ENCODE measurements at places on chromosomes 12 and 14. TPM values are rescaled to one million over a fixed set of nuclear protein-coding genes. Genes with fewer than 3 reads are reported as not detected.

The ASPG gene
- total RNA-seq = 0.87 TPM

The KSR2 gene
- total RNA-seq = 0.30 TPM

The CDC42BPB gene
- total RNA-seq = 78.7 TPM

The GPR84 gene
- not detected for total RNA-seq

The OR6C2 gene
- total RNA-seq = not detected

The LYZ gene
- not detected for total RNA-seq

The VRTN gene
- 18.6 TPM for total RNA-seq

The ESRRB gene
- 1.2 TPM for total RNA-seq

The EFS gene
- 74.3 TPM for total RNA-seq

The OR4K15 gene
- not detected for total RNA-seq

The AMIGO2 gene
- total RNA-seq = 1.7 TPM

The MYBPC1 gene
- total RNA-seq = not detected

DNA sequence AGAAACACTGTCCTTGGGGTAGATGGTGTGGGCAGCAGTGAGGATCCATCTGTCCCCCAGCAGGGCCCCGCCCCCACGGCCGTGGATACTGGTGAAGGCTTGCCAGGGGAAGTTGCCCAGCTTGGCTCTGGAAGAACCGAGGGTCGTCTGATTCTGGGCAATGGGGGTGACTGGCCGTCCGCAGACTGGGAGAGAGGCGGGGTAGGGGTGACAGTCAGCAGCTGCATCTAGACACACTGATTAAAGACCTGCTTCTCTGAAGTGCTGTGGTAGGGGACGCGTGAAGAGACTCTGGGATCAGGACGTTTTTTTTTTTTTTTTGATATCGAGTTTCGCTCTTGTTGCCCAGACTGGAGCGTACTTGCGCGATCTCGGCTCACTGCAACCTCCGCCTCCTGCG, 4.7 kb upstream of the C1R start:
- no peak for DNase-seq

DNA sequence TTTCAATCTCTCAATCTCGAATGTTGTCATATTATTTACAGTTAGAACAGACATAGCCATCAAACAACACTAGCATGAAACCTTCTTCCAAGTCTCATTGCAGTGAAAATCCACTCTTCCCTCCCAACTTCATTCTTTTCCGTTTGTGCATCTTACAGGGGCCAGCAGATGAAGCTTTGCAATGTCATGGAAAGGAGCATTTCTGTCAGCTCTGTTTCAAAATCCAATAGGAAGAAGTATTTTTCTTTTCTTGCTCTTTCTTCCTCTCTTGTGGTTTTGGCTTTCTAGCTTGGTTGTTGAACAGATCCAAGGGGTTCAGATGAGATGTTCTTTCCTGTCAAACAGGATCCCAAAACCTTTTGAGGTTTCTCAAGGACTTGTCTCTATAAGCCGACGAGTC, 416.6 kb downstream of the AEBP2 start:
- no peak for DNase-seq

- no peak for DNase-seq
Observed at GRCh38 chr14:58749066-58749669, 111.4 kb downstream of the DACT1 start.

DNA sequence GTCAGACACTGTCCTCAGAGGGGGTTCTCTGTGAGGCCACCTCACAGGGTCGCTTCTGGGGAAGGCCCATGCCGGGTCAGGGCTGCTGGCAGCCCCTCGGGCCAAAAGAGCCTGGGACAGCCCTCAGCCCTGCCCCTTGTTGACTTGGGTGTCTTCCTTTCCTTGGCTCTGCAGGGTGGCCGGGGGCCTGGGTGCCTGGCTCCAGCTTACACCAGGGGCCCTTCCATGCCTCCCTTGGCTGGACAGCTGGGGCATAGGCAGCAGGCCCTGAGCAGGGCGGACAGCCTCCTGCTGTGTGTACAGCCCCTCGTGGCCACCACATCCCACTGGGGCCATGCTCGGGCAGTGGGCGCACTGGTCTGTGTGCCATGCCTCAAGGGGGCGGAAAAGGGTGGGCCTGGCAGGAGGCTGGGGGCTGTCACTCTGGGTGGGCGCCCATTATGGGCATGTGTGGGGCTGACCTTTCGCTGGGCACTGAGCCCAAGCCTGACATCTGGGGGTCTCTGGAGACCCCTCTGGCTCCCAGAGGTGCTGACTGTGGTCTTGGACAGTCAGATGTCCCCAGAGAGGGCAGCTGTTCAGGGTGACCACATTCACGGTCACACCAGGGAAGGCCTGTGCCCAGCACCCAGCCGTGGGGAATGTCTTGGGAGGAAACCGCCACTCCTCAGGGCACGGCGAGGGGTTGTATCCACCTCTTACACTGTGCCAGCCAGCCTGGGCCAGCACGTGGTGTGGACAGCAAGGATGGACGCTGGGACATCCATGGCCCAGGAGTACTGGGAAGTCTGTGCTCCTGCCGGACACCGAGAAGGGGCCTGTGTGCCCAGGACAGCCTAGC, 313.3 kb downstream of the TMEM121 start:
- DNase-seq = no peak

DNA sequence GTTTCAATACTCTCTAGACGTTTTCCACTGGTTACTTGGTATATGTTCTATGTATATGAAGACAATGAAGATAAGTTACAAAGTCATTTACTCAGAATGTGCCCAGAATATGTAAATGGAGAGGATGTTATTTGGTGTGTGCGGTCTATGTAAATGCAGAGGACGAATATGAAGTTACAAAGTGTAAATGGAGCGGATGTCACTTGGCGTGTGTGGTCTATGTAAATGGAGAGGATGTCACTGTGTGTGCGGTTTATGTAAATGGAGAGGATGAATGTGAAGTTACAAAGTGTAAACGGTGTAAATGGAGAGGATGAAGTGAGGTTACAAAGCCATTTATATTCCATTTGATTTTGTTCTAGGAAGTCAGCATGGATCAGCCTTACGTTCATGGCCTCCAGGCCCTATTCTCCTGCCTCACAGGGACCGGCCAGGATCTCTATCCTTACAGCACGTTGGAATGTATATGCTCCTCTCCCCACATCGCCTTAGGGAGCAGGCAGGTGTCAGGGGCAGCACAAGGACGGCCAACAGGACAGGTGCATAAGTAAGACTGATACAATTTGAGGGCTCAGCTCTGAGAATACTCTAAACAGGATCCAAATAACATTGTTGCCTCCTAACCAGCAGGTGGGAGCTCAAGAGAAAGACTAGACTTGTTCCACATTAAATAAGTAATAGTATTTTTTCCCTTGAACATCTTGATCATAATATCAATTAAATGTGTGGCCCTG, 42.4 kb downstream of the GLRX5 start:
- no peak for DNase-seq

- DNase-seq = no peak
Observed at GRCh38 chr12:50402264-50403000, 1.7 kb downstream of the LARP4 start.

GRCh38 chr12:48180424-48180823, 3.0 kb upstream of the CCDC184 start:
- DNase-seq = no peak

DNA sequence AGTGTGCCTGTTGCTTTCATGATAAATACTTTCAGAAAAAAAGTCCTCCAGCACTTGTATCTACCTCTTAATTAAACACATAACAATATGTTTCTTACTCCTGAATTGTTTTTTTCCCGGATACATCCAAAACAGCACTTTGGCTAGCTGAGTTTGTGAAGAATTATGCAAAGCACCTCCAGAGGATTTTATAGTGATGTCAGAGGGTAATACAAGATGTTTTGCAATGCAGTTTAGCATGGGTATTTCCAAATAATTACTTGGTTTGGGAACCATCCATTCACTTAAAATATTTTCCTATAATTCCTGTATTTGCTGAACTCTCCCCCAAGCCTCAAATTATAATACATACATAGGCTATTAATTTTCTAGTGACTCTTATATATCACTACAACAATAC, 37.7 kb upstream of the DBX2 start:
- no peak for DNase-seq

DNA sequence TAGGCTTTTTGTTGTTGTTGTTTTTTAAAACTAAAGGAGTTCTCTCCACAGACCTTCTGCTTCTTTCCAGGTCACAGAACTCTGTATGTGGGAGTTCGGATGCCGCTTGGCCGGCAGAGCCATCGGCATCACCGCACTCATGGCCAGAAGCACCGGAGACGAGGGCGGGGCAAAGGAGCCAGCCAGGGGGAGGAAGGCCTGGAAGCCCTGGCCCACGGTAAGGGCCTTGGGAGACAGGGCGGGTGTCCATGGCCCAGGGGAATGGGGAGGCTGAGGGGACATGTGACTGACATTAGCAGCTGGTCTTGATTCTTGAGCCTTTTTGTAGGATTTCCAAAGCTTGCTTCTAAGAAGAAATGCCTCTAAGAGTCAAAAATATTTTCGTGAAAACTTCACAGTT, 26.2 kb downstream of the SLC4A8 start:
- DNase-seq = no peak

DNA sequence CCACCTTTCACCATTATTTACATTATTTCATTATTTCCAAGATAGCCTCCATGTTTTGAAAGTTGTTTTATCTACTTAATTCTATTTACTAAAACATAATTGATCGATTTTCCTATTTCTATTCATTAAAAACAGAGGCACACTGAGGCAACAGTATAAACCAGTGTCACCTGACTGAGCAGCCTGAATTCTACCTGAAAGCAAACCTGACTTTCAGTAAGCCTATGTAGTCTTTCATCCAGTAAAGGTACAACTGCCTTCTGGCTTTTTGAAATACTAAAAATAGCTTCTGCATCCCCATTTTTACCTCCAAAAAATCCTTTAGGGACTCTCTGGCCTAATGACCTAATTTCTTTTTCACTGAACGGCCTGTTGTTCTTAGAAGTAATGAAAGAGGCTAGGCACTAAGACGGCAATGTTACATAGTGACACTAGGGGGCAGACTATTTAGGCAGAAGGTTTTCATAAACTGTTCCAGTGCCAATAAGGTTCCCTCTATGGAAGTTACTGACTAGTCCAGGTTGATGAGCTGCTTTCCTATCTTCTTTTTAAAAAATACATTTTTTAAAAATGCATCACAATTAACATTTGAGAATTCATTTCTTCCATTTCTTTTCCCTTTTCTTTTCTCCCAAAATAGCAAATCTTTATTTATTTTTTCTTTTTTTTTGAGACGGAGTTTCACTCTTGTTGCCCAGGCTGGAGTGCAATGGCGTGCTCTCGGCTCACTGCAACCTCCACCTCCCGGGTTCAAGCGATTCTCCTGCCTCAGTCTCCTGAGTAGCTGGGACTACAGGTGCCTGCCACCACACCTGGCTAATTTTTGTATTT, 17.5 kb downstream of the ANAPC5 start:
- DNase-seq = peak; percentile 72

DNA sequence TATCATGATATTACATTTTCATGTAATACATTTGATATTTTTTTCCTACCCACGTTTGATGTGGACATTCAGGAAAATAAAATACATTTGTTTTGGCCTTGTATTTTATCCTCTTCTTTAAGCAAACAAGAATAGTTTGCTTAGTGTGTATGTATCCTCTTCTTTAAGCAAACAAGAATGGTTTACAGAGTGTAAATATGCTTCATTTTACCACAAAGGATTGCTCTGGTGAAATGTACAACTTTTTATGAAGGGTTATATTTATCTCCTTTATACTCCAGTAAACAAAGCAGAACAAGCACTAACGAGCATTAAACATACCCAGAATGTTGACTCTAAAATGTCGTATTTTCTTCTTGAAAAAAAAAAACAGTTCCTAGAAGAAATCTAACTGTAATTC, 244.7 kb downstream of the KCNH5 start:
- no peak for DNase-seq

GRCh38 chr14:59816941-59817340, 53.6 kb downstream of the RTN1 start:
- no peak for DNase-seq

- DNase-seq = no peak
Observed at GRCh38 chr14:95889236-95889979, 12.8 kb downstream of the TUNAR start.

- no peak for DNase-seq
Observed at GRCh38 chr12:50542448-50542847, 37.7 kb downstream of the DIP2B start.

GRCh38 chr14:52922656-52923055, 28.2 kb downstream of the FERMT2 start:
- no peak for DNase-seq

GRCh38 chr14:99529899-99530298, 48.7 kb downstream of the CCNK start:
- DNase-seq = no peak

- no peak for DNase-seq
Observed at GRCh38 chr14:59829469-59830337, 40.9 kb downstream of the RTN1 start.

DNA sequence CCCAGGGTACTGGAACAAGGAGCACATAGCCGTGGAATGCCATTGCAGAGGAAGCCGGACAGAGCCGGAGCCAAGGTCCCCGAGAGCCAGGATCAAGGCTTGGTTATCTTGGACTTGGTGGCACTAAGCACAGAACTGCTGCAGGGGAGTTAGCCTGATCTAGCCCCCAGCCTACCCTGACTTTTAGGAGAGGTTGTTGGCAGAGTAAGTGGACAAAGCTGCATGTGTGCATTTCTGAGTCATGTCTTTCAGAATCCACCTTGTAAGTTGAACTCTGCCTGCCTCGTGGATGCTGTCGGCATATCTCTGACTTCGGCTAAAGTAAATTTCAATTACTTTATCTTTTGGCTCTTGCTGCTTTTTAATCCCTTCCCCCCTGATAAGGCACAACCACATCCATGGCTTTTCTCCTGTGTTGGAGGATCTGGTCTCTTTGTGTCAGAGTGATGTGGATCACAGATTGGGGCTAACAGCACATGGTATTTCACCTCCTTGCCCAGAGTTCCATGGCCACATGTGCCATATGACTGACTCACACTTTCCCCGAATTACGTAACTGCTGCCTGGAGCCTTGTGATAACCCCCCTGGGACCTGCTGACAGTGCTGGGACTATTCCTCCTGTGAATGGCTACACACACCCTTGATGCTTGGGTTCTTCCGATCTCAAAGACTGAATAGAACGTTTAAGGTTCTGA, 240.3 kb downstream of the EMP1 start:
- no peak for DNase-seq

GRCh38 chr14:56189307-56189706, 71.1 kb downstream of the PELI2 start:
- no peak for DNase-seq

DNA sequence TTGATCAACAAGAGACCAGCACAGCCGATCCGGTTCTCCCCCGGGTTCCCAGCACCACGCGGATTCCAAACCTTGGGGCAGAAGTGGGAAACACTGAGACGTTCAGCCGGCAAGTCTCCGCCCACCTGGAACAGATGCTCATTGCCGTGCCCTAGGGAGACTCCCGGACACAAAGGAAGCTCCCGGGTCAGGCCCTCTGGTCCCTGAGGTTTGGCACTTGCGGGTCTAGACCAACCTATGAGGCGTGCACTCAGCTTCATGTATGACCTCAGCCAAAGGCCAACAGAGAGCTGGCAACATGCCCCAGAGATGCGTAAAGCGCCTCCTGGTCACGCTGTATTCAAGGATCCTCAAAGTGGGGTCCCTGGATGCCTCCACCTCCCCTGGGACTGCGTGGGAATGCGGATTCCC, 2.5 kb downstream of the RIMBP2 start:
- no peak for DNase-seq

Data from neural progenitor cell (in vitro differentiated cells).